WTC11 (cell line): ENCODE measurements at places on chromosomes 6 and 20. TPM values are rescaled to one million over a fixed set of nuclear protein-coding genes. Genes with fewer than 3 reads are reported as not detected.
A peak's percentile ranks its signal among the peaks of the same experiment; 100 is the strongest.

GRCh38 chr20:32941155-32941885 is 62.9 kb downstream of the SUN5 start:
- H3K27me3 ChIP-seq = peaks cover 8% of the 10 kb centered on the region
- no peaks in the 10 kb centered on the region; the same call in 1 of the 2 replicates for H3K4me1 ChIP-seq
- no peak overlapping the region for H3K27ac ChIP-seq
- H3K36me3 ChIP-seq = no peaks in the 10 kb centered on the region

GRCh38 chr6:44356487-44356886 is 14.0 kb downstream of the SPATS1 start:
- H3K27ac ChIP-seq = no peak overlapping the region
- no peak for DNase-seq
- H3K4me3 ChIP-seq = no peak overlapping the region
- H3K4me1 ChIP-seq = no peaks in the 10 kb centered on the region
- no peaks in the 10 kb centered on the region for H3K36me3 ChIP-seq

- peak overlapping the region; percentile 96 for H3K4me3 ChIP-seq
- peaks cover 8% of the 10 kb centered on the region for H3K27me3 ChIP-seq
- peaks cover 51% of the 10 kb centered on the region for H3K36me3 ChIP-seq
- H3K4me1 ChIP-seq = peaks cover 44% of the 10 kb centered on the region
- peak overlapping the region; percentile 90 for H3K27ac ChIP-seq
Measured at GRCh38 chr6:16130932-16131387, 2.1 kb downstream of the MYLIP start.

DNA sequence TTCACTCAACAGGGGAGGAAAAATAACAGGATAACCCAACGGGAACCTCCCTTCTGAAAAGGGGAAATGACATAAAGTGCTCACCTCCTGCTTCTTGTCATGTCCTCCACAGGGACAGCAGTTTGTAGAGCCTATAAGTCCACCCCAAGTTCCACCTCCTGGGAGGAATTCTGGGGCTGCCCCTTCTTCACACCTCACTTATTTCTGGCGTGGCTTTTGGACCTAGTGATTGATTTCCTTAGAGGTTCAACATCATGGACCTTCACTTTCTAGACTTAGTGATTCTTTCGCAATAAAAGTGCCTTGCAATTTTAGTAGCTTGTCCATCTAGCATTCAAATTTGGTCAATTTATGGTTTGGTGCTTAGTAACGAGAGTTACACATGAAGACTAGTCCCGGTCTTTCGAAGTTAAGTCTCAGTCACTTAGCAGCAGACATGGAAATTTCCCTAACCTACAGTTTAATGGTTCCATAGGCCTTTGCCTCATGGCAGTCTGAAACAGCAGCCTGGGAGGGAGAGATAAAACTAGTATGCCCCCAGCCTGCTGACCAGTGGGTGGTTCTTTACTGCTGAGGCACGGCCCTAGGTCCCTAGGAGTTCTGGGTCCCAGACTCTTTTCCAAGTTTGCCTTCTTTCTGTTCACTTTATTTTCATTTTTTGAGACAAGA is 59.2 kb upstream of the CDKAL1 start:
- H3K4me1 ChIP-seq = peaks cover 2% of the 10 kb centered on the region
- H3K36me3 ChIP-seq = peaks cover 11% of the 10 kb centered on the region
- no peaks in the 10 kb centered on the region for H3K27me3 ChIP-seq

DNA sequence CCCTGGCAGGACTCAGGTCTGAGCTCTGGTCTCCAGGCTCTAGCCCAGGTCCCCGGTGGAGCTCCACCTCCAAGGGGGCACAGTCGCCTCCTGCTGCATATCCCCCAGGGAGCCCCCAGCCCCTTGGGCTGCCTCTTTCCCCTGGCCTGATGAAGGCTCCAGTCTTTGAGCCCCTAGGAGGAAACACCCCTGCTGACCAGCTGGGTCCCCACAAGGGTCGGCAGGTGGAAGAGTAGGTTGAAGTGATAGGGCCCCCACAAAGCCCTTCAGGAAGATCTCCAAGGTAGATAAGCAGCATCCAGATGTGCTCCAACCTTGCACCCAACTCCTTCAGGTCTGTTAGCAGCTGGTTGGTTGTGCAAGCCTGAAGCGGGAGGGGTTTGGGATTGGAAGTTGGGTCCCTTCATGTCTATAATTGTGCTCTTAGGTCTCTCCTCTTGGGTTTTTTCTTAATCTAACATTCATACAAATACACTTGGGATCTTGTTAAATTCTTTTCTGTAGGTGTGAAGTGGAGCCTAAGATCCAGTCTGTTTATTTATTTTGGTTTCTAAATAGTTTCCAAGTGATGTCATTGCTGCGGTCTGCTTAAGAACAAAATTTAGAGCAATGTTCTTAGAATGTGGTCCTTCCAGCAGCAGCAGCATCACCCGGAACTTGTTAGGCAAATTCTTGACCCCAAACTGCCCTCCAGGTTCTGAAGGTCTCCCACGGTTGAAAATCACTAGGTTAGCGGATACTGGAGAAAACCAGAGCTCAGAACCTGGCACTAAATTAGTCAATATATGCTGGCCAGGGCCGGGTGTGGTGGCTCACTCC is 5.1 kb downstream of the UBE2C start:
- peaks cover 3% of the 10 kb centered on the region; the same call in 1 of the 2 replicates for H3K27me3 ChIP-seq
- H3K36me3 ChIP-seq = peaks cover 39% of the 10 kb centered on the region
- no peak overlapping the region for H3K4me3 ChIP-seq
- no peak for DNase-seq
- H3K27ac ChIP-seq = peak overlapping the region; percentile 88
- H3K4me1 ChIP-seq = peaks cover 23% of the 10 kb centered on the region

- H3K27ac ChIP-seq = no peak overlapping the region
- no peak overlapping the region for H3K4me3 ChIP-seq
- H3K4me1 ChIP-seq = peaks cover 26% of the 10 kb centered on the region
- DNase-seq = peak; percentile 69
- peaks cover 2% of the 10 kb centered on the region; the same call in 1 of the 2 replicates for H3K27me3 ChIP-seq
- H3K36me3 ChIP-seq = no peaks in the 10 kb centered on the region
Measured at GRCh38 chr6:90393232-90393884, 96.7 kb upstream of the BACH2 start.

The FAM209A gene
- total RNA-seq = 0.28 TPM in 1 of 3 replicates, not detected in the others

The RAET1L gene
- total RNA-seq = not detected in 3 replicates

The B3GALT4 gene
- total RNA-seq = 3.2 to 5.0 TPM (median 4.1 TPM) in 3 replicates
